ENCODE measurements at places on chromosomes 11 and 22.
A peak's percentile ranks its signal among the peaks of the same experiment; 100 is the strongest.

- no peak for DNase-seq
Observed at GRCh38 chr11:88398372-88398771, 60.8 kb upstream of the CTSC start.

- DNase-seq = no peak
Observed at GRCh38 chr11:134890446-134890845, 478.4 kb upstream of the B3GAT1 start.

GRCh38 chr11:1810761-1811160 lies 24.0 kb upstream of the SYT8 start:
- no peak for DNase-seq

DNA sequence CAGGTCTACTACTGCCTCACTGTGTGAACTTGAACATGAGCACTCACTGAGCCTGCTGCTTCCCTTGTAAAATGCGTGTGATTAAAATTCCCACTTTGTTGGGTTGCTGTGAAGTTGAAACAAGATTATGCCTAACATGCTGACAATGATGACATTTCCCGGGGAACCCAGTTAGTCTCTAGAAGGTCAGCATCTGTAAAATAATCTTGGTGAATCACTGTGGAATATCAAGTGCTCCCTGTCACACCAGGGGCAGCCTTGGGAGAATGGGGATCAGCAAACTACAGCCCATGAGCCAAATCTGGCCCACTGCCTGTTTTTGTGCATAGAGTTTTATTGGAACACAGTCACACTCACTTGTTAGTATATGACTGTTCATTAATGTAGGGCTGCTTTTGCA lies 335.2 kb downstream of the MIAT start:
- no peak for DNase-seq

DNA sequence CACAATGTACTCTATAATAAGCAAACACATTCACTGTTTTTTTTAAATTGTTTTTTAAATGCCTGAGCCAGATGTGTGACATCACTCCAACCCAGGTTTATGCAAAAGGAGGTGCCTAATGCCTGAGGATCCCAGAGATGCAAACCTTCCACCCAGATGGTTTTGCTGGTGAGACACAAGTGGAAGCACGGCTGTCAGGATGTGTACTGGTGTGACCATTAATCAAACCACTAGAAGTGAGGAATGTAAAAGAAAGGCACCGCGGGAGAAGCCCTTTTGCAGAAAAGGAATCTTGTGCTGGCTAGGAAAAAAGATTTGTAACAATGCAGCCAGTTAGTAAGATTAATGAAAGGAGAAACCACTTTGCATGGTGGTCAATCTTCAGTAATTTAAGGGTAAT lies 407.4 kb downstream of the LARGE1 start:
- DNase-seq = no peak

- DNase-seq = no peak
Observed at GRCh38 chr11:8355416-8355742, 91.7 kb upstream of the LMO1 start.

- DNase-seq = peak; percentile 90
Observed at GRCh38 chr11:16981651-16982194, 32.5 kb downstream of the PLEKHA7 start.

- DNase-seq = no peak
Observed at GRCh38 chr11:76574879-76575278, 95.7 kb downstream of the LRRC32 start.

DNA sequence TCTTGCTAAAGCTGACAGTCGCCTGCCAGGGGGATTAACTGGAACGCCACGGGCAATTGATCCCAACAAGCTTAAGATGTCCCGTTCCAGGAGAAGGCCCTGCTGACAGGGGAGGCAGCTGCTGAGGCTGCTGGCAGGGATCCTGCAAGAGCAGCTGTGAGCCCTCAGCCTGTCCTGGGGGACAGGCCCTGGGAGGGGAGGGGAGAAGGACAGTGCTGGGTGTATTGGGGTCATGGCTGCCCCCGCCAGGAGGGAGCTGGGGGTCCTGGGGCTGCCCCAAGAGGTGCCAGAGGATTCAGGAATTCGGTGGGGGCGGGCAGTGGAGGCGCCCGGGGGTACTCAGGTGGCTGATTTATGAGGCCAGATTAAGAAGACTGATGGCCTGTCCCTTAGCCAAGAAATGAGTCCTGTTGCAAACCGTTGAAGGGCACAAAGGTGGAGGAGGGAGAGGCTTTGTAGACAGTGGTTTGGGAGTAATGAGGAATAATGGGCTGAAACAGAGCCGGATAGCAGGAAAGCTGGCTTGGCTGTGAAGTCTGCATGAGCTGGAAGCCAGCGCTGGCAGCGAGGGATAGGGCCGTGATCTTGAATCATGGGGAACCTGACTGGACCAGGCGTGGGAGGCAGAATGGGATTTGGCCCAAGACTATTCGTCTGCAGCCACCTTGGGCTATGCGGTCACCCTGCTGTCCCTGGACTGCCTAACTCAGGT lies 133.5 kb downstream of the CACNA1I start:
- no peak for DNase-seq

Measured in head of caudate nucleus (tissue), 42 donors.